ENCODE measurements at places on chromosomes 6 and 20.
A peak's percentile ranks its signal among the peaks of the same experiment; 100 is the strongest.

DNA sequence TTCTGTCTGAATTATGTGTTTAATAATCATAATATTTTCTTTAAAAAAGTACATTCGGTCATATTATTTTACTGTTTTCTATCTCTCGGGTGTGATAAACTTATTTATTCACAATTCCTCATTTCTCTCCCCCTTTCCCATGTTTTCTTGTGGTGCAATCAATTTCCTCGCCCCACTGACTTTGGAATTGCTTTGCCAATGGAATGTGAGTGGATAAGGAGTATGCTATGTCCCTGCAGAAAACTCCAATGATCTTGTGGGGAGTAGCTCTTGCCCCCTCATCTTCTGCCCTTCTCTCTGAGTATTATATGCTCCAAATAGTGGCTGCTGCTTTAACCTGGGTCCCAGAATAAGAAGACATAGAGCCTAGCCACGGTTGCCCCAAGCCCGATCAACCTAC is 64.1 kb downstream of the HMGN3 start:
- no peak for DNase-seq

GRCh38 chr6:25601800-25602673 is 50.0 kb upstream of the SCGN start:
- DNase-seq: peak; percentile 14

- no peak for DNase-seq
Measured at GRCh38 chr20:20547221-20547875, 165.1 kb downstream of the RALGAPA2 start.

DNA sequence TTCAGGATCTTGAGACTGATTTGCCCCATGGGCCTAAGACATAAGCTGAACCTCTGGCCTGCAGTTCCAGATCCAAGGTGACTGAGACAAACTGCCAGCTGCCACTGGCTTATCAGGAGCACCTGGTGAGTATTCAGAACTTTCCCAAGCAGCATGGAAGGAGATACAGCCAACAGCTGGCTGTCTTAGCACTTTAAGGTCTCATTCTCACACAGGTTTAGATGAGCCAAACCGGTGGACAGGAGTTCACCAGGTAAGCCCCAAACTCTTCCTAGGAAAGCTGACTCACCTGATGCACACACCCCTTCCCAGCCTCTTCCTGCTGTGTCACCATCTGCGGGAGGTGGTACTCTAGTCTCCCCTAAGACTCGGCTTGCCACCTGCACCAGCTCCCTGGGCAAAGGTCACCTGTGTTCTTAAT is at the start of gene BANF2:
Gene BANF2 (plus strand): TSS at position 36 of the 421 bp plus-strand sequence. CDS start 25,060 bp downstream, outside the sequence.
- DNase-seq: no peak

- no peak for DNase-seq
Measured at GRCh38 chr6:137792160-137793033, 74.7 kb upstream of the TNFAIP3 start.

DNA sequence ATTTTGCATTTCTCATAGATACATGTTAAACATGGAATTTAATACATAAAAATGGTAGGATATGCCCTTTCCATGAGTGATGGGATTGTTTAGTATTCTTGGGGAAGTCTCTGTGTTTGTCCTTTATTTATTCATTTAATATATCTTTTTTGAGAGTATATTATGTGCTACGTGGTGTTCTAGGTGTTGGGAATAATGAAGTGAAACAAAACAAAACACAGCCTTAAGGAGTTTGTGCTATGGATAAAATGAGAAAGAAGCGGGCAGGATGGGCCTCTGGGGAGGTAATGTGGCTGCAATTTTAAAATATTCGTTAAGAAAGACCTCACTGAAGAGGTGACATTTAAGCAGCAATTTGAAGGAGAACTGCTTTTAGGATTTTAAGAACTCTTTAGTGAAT is 851.5 kb downstream of the MAFB start:
- DNase-seq: no peak

- DNase-seq: peak; percentile 5
Measured at GRCh38 chr6:30411515-30412207, 66.7 kb downstream of the RPP21 start.

DNA sequence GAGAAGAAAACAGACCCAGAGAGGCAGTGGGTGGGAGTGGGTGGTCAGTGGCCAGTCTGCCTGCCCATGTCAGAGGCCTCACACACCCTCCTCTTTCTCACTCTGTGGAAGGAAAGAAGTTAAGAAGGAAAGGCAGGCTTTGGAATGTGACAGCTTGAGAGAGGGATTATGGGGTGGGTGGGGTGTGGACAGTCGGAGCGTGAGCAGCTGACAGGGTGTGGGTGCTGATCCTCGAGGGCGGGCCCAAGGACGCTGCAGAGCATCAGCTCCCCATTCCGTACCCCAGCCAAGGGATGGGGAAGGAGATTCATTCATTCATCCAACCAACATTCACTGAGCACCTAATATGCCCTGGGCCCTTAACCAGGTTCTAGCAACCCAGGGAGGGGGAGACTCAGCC is 4.8 kb downstream of the TGM6 start:
- DNase-seq: no peak

- DNase-seq: no peak
Measured at GRCh38 chr20:32315891-32316290, 38.4 kb downstream of the KIF3B start.

DNA sequence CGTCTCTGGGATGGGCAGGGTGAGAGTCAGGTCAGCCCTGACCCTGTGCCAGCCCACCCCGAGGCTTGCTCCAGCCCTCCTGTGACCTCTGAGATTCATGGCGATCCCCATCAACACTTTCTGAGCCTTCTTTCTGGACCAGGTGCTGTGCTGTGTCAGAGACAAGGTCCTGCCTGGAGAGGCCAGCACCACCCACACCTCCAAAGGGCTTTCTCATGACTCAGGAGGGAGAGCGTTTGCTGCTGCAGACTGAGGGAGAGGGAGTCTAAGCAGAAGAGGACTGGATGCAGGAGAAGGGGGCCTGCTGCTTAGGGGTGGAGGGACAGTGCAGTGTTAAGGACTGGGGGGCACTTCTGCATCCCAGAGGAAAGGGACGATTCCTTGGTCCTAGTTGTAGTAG is 193.5 kb downstream of the LRFN2 start:
- no peak for DNase-seq

DNA sequence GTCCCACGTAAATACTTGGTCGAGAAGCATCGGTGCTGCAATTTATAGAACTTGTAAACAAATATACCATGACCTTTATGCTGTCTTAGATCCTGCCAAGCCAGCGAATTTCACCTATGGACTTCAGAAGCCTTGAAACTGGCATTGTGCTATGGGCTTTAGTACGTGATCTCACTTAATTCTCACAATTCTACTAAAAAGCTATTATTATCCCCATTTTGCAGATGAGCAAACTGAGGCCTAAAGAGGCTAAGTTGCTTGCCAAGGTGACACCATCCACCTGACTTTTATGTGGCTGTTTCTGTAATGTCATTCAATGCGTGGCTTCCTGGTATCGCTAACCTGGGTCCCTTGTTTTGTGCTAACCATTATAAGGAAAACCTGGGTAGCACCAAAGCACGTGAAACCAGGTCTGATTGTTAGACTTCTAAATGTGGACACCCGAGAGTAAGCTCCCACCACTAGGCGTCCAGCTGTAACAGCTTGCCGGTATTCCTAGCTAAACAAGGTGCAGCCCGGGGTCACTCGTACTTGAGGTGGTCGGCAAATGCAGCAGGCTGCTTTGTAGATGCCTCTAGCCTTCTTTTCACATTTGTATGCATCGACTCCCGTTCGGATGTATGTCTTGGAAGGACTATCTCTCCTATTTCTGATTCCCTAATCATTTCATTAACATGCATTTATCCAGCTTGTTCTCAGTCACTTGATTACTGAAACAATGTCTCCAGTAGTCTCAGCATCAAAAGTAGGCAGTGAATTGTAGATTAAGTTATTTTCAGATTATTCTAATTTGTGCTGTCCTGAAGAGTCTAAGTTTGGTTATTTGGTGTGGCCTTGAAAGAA is 1.1 kb downstream of the SYNJ2 start:
- no peak for DNase-seq

DNA sequence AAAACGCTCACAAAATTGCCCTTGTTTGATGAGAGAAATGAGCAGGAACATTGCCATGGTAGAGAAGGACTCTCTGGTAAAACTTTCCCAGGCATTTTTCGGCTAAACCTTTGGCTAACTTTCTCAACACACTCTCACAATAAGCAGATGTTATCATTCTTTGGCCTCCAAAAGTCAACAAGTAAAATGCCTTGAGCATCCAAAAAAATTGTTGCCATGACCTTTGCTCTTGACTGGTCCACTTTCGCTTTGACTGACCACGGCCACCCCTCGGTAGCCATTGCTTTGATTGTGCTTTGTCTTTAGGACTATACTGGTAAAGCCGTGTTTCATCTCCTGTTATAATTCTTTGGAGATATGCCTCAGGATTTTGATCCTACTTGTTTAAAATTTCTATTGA is 41.1 kb upstream of the PREP start:
- no peak for DNase-seq

DNA sequence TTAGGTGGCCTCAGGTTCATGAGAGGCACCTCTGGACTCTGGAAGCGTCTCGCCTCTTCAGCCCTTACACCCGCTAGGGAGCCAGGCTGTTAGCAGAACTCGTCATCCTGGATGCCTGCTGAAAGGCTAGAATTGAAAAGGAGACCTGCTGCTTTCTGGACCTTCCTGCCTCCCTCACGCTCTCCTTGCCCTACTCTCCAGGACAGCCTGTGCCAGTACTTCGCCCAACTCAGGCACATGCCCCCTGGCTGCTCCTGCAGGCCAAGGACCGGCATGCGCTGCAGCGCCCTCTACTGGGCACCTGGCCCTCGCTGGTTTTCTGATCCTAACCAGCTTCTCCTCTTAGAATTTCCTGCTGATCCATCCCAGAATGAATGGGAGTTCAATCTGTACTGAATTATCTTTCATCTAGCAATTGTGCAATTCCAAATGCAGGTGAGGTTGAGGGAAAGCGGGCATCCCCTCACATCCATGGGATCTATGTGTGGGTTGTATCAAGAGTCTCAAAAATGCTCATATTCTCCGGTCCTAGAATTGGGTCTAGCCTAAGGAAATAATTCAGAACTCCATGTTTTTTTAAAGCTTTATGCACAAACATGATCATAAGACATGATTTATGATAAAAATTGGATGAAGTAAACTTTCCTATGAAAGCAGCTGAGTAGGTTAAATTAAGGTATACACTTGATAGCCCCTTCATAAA is 78.0 kb downstream of the PTPN1 start:
- DNase-seq: no peak

GRCh38 chr6:64782877-64783276 is 924.1 kb downstream of the EYS start:
- no peak for DNase-seq

DNA sequence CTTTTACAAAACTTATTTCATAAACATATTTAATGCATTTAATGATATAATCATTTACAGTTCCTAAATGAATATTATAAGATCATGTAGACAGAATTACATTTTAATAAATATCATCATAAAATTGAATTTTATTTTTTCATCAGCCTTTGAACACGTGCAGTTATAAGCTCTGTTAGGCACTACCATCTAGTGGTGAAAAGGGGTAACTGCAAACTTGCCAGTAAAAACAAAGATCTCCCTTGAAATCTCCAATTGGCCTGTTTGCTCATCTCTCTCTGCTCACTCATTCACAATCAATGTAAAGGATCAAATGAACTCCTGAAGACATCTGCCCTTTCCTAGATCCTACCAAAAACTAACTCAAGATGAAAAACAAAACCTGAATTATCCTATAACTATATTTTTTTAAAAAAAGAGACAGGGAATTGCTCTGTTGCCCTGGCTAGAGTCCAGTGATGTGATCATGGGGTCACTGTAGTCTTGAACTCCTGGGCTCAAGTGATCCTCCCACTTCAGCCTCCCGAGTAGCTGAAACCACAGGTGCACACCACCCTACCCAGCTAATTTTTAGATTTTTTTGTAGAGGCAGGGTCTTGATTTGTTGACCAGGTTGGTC is 31.7 kb downstream of the SAMHD1 start:
- DNase-seq: peak; percentile 10

DNA sequence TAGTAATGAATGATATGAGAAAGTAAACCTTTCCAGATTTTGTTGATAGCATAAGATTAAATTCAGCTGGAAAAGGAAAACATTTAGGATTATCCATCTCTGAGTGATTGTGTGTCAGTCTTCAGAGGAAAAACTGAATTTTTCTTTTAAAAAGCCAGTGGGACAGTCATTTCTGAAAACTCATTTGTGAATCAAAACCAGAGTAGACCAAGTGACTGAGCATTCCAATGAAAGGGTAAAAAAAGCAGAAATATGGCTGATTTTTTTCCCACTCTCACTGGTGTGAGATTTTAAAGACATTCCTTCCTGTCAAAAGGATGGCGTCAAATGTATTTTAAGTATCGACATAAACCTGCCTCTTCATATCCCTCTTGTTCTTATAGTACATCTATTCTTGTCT is 214.0 kb downstream of the GMPR start:
- no peak for DNase-seq

DNA sequence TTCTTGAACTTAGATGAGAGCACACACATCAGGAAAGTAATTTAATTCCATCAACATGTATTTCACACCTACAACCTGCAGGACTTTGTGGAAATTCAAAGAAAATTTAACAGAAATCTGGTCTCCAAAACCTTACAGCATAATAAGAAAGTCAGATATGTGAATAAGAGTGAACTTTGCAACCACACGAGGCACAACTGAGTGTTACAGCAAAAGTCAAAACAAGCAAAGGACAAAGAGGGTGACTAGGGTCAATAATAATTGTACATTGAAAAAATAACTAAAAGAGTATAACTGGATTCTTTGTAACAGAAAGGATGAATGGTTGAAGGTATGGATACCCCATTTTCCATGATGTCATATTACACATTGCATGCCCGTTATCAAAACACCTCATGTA is 113.8 kb downstream of the MTFR2 start:
- no peak for DNase-seq

GRCh38 chr20:53914091-53914780 is 156.2 kb downstream of the BCAS1 start:
- no peak for DNase-seq

- no peak for DNase-seq
Measured at GRCh38 chr20:63733579-63734081, 2.8 kb upstream of the LIME1 start.

- no peak for DNase-seq
Measured at GRCh38 chr20:60010689-60011458, 52.7 kb downstream of the CDH26 start.

GRCh38 chr6:160256445-160256844 is 2.2 kb downstream of the SLC22A2 start:
- no peak for DNase-seq

GRCh38 chr20:1264727-1265126 is 1.4 kb upstream of the SNPH start:
- DNase-seq: no peak

DNA sequence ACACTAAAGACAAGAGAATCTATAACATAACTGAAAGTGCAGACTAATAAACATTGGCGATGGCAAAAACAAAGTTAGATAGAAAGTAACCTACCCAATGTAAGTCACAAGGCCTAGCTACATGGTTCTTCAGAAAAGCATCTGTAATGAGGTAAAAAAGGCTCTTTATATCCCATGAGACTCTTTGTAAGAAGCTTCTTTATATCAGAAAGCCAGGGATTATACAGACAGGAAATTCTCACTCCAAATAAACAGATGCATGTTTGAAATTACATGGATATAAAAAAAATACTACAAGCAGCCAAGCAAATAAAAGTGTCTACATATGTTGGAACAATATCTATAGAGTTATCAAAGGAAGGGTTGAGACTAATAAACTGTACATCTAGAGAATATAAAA is 284.9 kb upstream of the NRSN1 start:
- DNase-seq: no peak

Data from retinal pigment epithelial cell (primary cell).